Muscle of arm (tissue), 14 donors: ENCODE measurements at places on chromosomes 5 and 9.

- DNase-seq: no peak
These were observed 89.5 kb downstream of the TLE1 start for GRCh38 chr9:81599837-81600236.

DNA sequence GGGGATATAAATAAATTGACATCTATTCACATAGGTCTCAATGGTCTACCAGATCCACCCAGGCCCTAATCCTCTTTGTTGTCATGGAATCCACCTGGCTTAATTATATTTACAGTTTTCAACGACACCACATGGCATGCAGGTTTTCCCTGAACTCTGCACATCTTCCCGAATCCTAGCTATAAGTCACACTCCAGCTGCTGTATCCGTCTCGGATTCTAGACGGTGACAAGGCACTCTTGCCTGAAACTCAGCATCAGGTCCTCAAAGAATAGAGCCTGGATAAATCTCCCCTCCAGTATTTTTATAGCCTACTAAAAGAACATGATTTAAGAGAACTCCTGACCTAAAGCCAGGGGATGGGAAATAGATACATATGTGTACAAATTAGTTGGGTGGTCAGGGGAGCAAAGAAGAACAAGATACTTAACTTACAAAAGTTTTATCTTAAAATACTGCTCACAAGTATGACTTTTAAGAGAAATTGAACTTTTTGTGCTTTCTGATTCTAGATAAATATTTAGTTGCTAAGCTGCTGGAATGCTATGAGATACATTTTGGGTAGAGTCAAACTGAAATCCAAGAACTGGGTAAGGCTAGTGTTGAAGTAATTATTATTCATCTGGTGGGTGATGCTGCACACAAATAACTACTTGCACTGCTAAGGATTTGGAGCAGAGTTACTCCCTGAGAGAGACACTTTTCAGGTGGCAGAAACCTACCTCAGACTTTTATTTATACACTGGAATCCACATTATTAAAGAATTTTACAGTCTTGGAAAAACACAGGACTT lies 187.3 kb downstream of the EFNA5 start:
- DNase-seq: no peak

DNA sequence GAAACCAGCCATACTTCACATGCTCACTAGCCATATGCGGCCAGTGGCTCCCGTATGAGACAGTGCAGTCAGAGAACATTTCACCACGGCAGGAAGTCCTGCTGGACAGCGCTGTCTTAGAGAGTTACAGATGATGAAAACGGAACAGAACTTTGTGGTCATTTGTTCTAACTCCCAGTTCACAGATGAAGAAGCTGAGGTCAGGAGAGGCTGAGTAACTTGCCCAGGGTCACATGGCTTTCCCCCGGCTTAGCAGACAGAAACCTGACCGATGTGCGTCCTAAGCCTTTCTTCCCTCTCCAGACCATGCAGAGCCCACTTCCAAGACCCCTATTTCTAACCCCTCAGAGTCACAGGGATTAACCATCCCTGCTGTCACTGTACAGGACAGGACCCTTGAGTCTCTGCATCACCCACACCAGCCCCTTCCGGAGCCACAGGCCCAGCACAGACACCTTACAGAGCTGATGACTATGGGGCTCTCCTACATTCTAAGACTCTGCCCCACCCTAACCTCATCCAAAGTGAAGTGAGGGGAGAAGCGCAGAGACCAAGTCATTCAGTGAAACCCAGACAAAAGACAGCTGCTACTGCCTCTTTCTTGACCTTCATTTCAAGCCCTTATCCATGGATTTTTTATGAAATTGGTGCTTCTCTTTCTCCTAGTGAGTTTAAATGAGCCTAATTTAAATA lies 86.9 kb downstream of the PTPN3 start:
- no peak for DNase-seq

GRCh38 chr9:27554712-27555111 lies 18.6 kb downstream of the C9orf72 start:
- DNase-seq: no peak

DNA sequence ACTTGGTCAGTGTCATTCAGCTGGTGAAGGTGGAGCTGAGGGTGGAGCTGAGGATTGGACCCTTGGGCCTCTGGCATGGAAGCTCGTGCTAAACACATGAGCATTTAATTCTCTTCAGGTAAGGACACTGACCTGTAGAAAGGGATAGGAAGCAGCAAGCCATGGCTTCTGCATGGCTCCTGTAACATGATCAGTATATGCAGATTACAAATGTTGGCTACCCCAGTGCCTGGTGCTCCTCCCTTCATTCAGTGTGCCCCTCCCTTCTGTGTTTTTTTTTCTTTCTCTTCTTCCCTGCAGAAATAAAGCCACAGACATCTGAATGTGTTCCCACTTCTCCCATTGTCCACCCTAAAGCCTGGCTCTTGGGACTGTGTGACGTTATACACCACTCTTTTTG lies 52.9 kb downstream of the ARHGAP26 start:
- DNase-seq: no peak

GRCh38 chr5:6402939-6403338 lies 24.6 kb upstream of the MED10 start:
- DNase-seq: no peak

GRCh38 chr5:74105126-74105780 lies 479.3 kb downstream of the ARHGEF28 start:
- DNase-seq: no peak

GRCh38 chr5:157175071-157175612 lies 5.5 kb upstream of the ITK start:
- DNase-seq: no peak

GRCh38 chr9:78491402-78491801 lies 194.5 kb downstream of the PSAT1 start:
- DNase-seq: no peak

- no peak for DNase-seq
These were observed 96.5 kb downstream of the NR6A1 start for GRCh38 chr9:124674651-124675050.

GRCh38 chr5:173304591-173304988 lies 23.6 kb downstream of the STC2 start:
- no peak for DNase-seq

DNA sequence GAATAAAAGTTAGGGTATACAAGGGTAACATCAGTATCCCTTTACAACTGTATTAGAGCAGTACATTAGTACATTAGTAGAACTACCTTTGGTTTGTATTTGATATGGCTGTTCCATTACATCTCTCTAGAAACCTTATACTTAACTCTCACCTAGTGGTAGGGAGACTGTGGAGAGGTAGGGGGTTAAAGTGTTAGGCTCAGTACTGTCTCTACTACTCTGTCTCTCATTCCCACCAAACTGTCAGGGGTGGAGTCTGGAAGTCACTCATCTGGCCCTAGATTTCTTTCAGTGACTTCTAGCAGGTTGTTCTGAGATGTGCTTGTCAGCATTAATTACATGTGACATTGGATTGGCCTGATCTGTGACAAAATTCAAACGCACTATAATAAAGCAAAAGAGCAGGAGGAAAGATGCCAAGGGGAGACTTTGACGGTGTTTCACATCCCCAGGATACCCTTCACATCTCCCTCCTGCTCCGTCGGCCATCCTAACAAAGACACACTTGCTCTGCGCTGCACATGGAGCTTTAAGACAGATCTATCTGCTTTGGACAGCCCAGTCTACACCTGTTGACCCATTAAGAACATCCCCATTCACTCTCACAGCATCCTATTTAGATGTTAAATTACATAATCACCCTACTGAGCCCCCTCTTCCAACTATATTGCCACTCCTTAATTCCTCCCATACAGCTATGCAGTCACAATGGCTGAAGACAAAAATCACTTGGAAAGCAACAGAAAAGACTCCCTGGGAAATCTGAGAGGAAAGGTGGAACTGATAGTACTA lies 1043.0 kb upstream of the DMAC1 start:
- DNase-seq: no peak

- no peak for DNase-seq
These were observed 116.7 kb upstream of the ZNF366 start for GRCh38 chr5:72623936-72624335.

DNA sequence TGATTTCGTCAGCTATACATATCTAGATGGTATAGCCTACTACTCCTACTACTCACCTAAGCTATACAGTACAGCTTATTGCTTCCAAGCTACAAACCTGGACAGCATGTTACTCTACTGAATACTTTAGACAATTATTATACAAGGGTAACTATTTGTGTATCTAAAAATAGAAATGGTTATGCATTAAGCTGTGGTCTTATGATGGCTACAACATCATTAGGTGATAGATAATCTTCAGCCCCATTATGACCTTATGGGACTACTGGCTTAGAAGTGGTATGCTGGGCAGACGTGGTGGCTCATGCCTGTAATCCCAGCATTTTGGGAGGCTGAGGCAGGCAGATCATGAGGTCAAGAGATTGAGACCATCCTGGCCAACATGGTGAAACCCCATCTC lies 40.2 kb downstream of the CERT1 start:
- no peak for DNase-seq

DNA sequence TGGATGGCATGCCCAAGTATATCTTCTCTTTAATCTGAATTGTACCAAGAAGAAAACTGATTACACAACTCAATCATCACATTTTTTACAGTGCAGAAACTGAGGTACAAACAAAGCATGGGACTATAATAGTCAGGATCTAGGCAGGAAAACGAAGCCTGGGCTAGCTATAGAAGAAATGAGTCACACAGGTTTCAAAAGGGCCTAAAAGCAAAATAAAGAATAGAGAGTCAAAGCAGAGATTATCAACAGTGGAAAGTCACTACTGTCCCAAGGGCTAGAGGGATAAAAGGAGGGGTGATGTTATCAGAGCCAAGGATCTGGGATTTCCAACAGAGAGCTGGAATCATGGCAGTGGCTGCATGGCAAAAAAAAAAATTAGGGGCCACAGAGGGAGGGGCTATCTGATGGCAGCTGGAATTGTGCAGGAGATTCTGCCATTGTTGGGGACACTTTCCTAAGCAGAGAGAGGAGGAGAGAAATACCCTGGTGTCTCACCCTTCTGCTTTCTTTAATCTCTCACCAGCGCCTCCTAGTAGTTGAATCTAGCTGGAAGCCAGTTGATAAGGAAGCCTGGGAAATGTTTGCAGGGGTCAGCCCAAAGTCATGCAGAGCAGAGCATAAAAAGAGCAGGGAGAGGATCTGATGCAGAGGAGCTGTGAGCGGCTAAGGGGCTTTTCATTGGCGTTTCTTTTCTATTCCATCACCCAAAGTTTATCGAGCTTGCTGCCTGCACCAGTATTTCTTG lies 343.2 kb downstream of the ACTL7B start:
- DNase-seq: no peak

DNA sequence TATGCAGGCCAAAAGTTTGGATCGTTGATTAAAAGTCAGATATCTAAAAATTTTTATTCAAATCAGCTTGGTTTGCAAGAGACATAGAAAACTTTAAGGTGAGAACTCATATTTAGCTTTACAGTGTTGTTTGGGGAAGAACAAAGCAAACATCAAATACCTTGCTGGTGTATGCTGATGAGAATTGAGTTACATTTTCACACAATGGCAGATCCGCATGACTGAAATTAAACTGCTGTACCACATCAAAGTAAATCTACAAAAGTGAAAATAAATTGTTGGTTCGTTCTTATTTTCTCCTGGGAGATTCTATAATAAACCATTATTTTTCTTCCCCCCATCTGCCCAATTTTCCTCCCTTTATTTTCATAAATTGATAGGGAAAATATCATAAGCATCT lies 198.2 kb upstream of the PCSK5 start:
- DNase-seq: no peak

DNA sequence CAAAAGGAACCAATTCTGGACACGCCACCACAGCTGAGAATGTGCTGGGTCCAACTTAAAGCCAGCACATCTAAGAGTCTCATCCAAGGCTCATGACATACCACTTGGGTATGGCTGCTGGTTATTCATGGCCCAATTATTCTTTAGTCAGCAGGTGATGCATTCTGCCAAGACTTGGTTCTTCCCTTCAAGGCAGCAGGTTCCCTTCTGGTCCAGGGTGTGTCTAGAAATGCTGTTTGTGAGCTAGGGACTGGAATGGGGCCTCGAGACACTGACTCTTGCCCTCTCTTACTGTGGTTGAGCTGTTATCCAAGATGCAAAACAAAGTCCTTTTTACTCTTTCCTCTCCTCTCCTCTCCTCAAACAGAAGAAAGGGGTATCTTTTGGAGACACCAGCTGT lies 522.6 kb downstream of the HINT1 start:
- no peak for DNase-seq

DNA sequence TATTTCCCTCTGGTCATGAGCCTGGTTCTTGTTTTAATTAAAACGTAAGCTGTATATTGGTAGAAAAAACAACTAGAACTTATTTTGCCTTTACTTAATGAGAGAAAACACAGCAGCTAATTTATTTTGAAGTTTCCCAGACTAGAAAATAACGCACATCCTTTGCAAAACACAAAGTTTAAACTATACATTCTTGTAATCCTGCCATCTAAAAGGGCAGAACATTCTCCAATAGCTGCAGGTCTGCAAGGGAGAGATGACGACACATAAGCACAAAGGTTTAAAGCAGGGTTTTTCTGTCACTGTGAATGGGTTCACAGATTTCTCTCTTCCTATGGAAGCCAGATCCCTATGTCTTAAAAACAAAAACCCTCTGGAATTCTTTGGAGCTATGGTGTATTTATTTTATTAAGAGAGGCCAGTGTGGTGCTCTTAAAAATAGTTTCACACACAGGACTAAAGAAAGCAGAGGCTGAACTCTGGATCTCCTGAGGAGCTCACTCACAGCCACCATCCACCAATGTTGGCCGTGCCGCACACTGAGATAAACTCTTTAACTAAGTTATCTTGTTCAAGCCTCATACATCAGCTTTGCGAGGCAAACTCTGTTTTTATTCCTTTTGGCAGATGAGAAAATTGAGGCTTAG lies 82.4 kb downstream of the SNCAIP start:
- no peak for DNase-seq

GRCh38 chr9:121026260-121026691 lies 23.8 kb downstream of the C5 start:
- no peak for DNase-seq

GRCh38 chr5:42361315-42361688 lies 61.9 kb upstream of the GHR start:
- DNase-seq: no peak

- DNase-seq: no peak
These were observed 275.5 kb downstream of the MAST4 start for GRCh38 chr5:66871651-66872050.

- DNase-seq: no peak
These were observed 174.2 kb upstream of the IER5L start for GRCh38 chr9:129352146-129352865.

DNA sequence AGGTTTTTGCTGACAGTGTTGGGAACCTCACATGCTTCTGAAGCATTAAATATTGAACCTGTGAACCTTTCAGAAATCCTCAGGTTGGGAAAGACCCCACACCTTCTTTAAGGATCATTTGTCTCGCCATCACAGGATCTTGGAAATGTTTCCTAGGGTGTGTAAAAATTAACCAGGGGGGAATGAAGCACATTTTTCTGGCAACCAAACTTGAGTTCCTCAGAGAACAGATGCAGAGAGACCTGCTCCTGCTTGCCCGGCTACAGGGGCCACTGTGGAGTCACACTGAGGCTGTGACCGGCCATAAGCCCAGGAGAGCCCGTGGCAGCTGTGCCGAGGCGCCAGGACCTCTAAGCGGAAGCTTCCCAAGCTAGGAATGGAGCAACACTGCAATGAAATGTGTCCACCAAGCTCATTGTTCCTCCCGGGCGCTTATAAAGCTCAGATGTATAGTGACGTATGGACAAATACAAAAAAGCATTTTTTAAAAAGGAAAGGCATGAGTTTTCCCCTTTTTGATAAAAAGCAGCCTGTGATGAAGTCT lies 7.7 kb downstream of the CXCL14 start:
- DNase-seq: no peak
